A673 (cell line): ENCODE measurements at places on chromosomes 11 and 22.
A peak's percentile ranks its signal among the peaks of the same experiment; 100 is the strongest.

GRCh38 chr11:73029403-73029802 lies 112.7 kb downstream of the FCHSD2 start:
- no peak for DNase-seq

- DNase-seq = no peak
These were observed 152.4 kb upstream of the TTC12 start for GRCh38 chr11:113161711-113162591.

DNA sequence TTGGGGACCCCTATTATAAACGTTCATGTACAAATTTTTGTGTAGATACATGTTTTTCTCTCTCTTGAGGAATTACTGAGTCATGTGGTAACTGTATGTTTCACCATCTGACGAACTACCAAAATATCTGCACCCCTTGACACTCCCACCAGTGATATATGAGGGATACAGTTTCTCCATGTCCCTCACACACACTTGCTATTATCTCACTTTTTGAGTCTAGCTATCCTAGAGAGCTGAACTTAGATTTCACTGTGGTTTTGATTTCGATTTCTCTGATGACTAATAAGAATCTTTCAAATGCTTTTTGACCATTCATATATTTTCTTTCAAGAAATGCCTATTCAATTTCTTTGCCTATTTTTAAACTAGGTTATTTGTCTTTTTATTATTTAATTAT lies 200.2 kb downstream of the PGR start:
- no peak for DNase-seq

DNA sequence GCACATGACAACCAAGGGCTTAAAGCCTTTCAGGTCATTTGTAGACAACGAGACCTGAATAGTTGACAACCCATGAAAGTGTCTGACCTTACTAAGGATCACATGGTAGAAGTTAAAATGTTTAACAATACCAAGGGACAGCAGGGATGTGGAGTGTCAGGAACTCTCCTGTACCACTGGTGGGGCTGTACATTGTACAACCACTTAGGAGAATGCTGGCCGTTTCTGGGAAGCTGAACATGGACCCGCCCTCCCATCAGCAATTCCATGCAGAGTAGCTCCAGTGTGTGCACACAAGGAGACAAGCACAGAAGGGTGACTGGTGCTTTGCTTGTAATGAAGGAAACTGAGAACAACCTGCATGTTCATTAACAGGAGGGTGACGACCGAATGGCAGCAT lies 162.9 kb downstream of the MPPED1 start:
- DNase-seq = no peak

GRCh38 chr22:42813501-42813900 lies 43.6 kb downstream of the ARFGAP3 start:
- no peak for DNase-seq

GRCh38 chr11:116729501-116730240 lies 43.1 kb downstream of the BUD13 start:
- DNase-seq = no peak

DNA sequence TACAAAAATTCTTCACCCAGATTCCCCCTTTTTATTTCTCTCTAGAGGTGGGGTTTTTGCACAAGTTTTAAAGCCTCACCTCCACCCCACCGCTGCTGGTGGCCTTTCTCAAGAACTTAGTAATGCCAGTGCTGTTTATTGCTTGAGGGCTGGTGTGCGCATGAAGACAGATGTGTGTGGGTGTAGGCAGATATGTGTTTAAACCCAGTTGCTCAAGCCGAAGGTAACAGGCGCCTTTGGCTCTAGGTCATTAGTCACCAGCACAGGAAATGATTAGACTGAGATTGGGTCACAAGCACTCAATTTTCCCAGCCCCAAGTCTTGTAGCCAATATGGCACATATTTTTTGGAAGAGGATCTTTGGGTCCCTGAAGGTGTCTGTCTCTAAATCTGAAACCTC lies 2.7 kb upstream of the CLMP start:
- peak; percentile 69 for DNase-seq

GRCh38 chr11:123062892-123063825 lies 1.2 kb upstream of the HSPA8 start:
- peak; percentile 79 for DNase-seq

GRCh38 chr11:94762208-94762607 lies 5.9 kb upstream of the AMOTL1 start:
- peak; percentile 57 for DNase-seq

- no peak for DNase-seq
These were observed 58.1 kb downstream of the POLD3 start for GRCh38 chr11:74650498-74650897.

DNA sequence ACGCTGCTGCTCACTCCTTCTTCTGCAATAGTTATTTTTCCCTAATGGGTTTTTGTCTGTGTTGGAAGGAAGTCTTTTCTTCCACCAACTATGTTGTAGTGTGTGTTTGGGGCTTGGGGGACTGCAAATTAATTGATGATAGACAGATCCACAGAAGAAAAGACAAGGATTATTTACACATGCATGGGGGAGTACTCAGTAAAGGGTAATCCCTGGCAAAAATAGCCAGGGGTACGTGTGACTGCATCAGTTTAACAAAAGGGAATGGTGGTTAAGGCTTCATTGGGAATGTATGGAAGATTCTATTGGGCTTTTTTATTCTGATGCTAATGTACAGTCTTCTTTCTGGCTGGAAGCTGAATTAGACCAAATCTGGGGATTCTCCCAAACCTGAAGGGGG lies 20.2 kb upstream of the FEZ1 start:
- no peak for DNase-seq

DNA sequence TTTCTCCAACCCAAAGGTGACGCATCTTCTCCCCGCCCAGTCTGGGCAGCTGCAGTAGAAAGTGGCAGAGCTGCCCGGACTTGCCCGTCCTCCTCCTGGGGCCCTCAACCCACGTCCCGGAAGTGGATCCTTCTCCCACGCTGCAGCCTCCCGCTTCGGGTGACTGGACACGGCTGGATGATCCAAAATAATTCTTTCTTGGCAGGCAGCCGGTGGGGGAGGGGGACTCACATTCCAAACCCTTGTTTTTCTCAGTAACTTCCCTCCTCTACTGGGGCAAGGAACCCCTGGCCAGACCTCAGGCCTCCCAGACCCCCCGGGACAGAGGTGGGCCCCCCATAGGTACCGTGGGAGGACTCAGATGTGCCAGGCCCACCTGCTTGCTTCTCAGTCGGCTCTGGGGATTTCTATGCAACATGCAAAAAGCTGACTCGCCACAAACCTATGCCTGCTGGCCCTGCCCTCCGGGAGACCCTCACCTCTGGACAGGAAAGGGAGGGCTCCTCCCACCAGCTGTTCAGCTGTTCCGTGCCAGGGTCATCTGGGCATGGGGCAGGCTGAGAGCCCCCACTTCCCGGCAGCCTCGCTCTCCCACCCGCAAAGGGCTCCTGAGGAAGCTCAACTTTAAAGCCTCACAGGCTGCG lies 1.4 kb downstream of the PLXNB2 start:
- peak; percentile 89 for DNase-seq

DNA sequence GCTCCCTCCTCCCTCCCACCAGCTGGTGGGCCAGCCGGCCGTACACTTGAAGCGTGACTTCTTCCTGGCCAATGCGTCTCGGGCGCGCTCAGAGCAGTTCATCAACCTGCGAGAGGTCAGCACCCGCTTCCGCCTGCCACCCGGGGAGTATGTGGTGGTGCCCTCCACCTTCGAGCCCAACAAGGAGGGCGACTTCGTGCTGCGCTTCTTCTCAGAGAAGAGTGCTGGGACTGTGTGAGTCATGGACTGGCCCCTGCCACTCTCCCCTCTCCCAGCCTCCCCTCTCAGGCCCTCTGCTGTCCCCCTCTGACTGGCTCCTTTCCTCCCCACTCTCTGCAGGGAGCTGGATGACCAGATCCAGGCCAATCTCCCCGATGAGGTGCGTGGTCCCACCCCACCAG lies 24.7 kb downstream of the CAPN1 start:
- DNase-seq = no peak

- no peak for DNase-seq
These were observed 371 bp downstream of the SMCO4 start for GRCh38 chr11:93542811-93543229.
